Subcutaneous adipose tissue (tissue), 4 donors: ENCODE measurements at places on chromosomes 1 and 21. TPM values are rescaled to one million over a fixed set of nuclear protein-coding genes. Genes with fewer than 3 reads are reported as not detected.

Gene ASCL5
- not detected for total RNA-seq

Gene CD164L2
- total RNA-seq: not detected

Gene ARL8A
- 37.9 TPM for total RNA-seq

Gene UTS2
- 3.1 TPM for total RNA-seq

Gene SLC25A33
- total RNA-seq: 28.8 TPM

Gene RAB25
- not detected for total RNA-seq

Gene MYOG
- total RNA-seq: not detected

Gene PTGER3
- 150 TPM for total RNA-seq

Gene PPIAL4G
- not detected for total RNA-seq

Gene SLFNL1
- 0.19 TPM for total RNA-seq

Gene PRMT6
- 4.9 TPM for total RNA-seq

Gene PGLYRP4
- total RNA-seq: not detected

Gene CD5L
- not detected for total RNA-seq

Gene NBPF26
- 21.6 TPM for total RNA-seq

Gene LRRC7
- total RNA-seq: not detected

Gene SH2D1B
- total RNA-seq: 0.22 TPM

Gene FCMR
- total RNA-seq: 54.1 TPM

Gene RORC
- 2.2 TPM for total RNA-seq

Gene SEMA6C
- total RNA-seq: 6.5 TPM

Gene PKLR
- total RNA-seq: not detected

Gene ZNF695
- total RNA-seq: not detected

Gene PIGR
- 2.4 TPM for total RNA-seq

Gene PTPN7
- total RNA-seq: 21.8 TPM

Gene VWA1
- total RNA-seq: 6.0 TPM

Gene AMPD1
- total RNA-seq: not detected

Gene SPRR3
- not detected for total RNA-seq

Gene PLA2G2F
- not detected for total RNA-seq

Gene VCAM1
- total RNA-seq: 8.8 TPM

Gene FAM72C
- 0.51 TPM for total RNA-seq

Gene FMN2
- total RNA-seq: 1.1 TPM

Gene C8A
- not detected for total RNA-seq
